CD4-positive, alpha-beta T cell treated with Interleukin-17A for 4 hours (primary cell): ENCODE measurements at places on chromosomes 2 and 18.
A peak's percentile ranks its signal among the peaks of the same experiment; 100 is the strongest.

DNA sequence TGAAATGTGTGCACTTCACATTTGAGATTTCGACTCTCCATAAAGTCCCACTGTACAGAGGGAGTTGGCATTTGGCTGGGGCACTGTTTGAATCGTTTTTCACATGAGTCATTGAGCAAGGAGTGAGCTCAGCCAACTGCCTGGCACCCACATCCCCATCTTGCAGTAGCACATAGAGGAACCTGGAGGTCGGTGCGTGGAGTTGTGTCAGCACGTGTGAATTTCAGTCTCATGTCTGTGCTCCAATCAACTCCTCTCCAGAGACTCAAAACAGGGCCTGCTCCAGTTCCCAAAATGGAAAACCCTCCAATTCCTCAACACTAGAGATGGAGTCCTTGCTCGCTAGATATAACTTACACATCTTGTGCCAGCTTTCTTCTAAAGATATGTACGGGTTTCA, 126.8 kb upstream of the CAPN13 start:
- DNase-seq = no peak

- DNase-seq = no peak
Observed at GRCh38 chr2:233140077-233140585, 80.0 kb downstream of the INPP5D start.

- no peak for DNase-seq
Observed at GRCh38 chr2:176507786-176508185, 238.5 kb downstream of the MTX2 start.

GRCh38 chr2:38129987-38130386, 54.0 kb upstream of the CYP1B1 start:
- no peak for DNase-seq

DNA sequence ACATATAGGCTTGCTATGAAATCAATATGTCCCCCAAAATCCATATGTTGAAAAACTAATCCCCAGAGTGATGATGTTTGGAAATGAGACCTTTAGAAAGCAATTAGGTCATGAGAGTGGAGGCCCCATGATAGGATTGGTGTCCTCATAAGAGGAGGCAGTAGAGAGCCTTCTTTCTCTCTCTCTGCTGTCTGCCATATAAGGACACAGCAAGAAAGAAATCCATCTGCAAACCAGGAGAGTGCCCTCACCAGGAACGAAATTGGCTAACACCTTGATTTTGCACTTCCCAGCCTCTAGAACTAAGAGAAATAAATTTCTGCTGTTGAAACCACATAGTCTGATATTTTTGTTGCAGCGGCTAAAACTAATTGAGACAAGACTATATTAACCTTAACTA, 89.5 kb downstream of the NBAS start:
- no peak for DNase-seq

GRCh38 chr2:100126201-100126600, 16.2 kb downstream of the AFF3 start:
- no peak for DNase-seq

DNA sequence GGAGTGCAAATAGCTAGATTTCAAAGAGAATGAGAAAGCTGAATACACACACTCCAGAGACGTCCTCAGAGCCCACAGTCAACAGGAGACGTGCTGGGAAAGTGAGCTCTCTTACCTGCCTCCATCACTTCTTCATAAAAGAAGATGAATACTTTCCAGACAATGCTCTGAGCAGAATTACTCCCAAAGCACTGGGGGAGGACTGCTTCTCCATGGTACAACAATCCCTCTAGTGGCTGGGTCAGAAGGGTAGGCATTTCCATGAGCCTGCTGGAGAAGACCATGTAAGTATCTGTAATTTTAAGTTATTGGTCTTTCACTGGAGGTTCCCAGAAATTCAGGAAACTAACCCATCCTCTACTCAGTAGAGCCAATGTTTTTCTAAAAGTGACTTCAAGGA, 190.3 kb downstream of the RBM43 start:
- DNase-seq = no peak

- no peak for DNase-seq
Observed at GRCh38 chr2:77831471-77831870, 309.3 kb upstream of the LRRTM4 start.

- DNase-seq = no peak
Observed at GRCh38 chr2:7016148-7016547, 98.9 kb downstream of the RNF144A start.

GRCh38 chr2:173323371-173323770, 31.3 kb upstream of the CDCA7 start:
- no peak for DNase-seq

DNA sequence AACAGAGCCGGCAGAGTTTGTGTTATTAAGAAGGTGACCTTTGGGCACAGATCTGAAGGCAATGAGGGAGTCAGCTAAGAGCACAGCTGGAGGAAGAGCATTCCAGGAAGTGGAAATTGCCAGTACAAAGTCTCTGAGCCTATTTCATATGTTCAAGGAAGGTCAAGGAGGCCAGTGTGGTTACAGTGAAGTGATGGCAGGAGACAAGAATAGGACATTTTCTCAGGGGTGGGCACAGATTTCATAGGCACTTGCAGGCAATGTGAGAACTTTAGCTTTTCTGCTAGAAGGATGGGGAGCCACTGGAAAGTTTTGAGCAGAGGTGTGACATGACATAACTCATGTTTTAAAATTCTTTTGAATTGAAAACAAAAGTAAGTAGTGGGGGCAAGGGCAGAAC, 50.3 kb downstream of the ARHGAP25 start:
- DNase-seq = no peak

- no peak for DNase-seq
Observed at GRCh38 chr18:77486985-77487384, 237.3 kb downstream of the GALR1 start.

DNA sequence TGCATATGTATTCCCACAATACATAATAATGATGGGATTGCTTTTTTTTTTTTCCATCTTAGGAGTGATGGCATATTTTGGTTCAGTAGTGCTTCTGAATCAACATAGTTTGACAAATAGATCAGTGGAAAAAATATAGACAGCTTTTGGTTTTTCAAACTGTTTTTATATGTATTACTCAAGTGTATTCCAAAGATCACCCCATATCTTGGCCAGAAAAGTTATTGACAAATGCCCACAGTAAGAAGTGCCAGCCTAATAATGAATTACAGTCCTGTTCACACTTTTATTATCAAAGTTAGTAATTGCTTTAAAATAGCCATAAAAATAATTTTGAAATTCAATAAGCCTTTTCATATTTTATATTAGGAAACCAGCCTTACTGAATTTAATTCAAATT, 95.0 kb downstream of the TMEFF2 start:
- no peak for DNase-seq

DNA sequence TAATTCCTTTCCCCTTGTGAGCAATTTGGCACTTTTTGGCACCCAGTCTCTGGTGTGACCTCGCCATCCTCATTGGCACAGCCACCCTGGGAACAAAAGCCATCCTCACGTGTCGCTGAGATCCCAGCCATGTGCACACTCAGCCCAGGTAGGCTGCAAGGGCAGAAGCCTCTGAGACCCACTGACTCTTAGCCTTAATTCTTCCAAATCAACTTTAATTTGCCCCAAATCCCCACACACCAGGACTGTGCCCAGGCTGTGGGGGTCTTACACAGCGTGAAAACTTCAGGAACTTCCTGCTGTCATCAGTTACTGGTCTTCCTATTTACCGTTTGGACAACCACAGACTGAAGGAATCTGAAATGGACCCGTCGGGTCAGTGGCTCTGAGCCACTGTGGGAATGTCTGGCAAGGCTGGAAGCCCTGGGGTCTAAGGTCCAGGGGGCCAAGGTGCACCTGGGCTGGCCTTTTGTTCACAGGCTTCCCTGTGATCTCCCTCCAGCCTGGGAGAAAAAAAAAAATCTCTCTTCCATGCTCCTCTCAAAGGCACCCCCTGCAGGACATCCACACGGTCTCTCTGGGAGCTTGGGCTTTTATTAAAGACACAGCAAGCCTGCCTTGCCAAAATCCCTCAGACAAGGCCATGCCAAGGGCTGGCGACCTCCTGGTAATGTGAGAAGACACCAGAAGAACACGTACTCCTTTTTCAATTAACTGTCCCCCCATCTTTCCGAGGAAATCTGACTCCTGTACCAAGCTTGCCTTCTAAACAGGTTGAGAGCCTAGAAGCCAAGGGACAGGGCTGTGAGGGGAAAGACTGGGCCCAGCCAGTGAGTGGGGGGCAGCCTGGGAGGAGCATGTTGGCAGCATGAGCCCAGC, 42.1 kb upstream of the LAPTM4A start:
- no peak for DNase-seq

DNA sequence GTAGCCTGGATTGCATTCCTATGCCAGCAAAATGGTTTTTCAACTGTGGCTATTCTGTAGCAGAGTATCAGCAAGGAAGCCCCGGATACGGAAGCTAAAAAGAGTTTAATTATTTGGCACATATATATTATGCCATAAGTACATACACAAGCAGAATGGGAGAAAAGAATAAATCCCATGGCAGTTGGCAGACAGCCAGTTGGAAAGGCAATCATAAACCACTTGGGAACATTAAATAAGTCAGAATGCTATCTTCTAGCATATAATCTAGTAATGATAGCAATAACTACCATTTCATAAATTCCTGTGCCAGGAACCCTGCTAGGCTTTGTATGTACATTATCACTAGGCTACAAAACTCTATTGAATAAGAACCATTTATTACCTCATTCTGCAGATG, 26.0 kb downstream of the GALNT5 start:
- DNase-seq = no peak

GRCh38 chr2:35503311-35503710, 852.3 kb upstream of the CRIM1 start:
- DNase-seq = no peak

DNA sequence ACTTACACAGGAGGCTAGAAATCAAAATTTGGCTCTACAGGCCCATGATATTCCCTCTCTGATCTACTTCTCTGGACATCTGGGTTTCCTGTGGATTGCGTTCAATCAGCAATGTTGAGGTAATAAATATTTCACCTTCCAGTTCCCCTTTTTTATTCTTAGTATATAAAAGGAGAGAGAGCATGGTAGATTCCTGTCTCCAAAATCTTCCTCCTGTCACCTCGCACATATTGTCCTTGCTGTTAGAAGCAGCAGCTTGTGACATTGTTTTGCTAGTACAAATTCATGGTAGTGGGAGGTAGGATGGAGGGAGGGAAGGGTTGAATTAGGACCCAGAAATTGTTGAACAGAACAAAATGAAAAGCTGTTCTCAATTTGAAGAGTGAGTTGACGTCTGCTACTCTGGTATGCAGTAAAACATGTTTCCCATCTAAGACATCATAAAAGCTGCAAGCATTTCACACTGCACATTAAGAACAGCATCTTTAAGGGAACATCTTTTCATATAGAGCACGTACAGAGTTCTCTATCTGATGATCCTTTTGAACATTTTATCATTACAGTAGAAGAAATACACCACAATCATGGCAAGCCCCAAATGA, 156.4 kb downstream of the RDH14 start:
- no peak for DNase-seq

DNA sequence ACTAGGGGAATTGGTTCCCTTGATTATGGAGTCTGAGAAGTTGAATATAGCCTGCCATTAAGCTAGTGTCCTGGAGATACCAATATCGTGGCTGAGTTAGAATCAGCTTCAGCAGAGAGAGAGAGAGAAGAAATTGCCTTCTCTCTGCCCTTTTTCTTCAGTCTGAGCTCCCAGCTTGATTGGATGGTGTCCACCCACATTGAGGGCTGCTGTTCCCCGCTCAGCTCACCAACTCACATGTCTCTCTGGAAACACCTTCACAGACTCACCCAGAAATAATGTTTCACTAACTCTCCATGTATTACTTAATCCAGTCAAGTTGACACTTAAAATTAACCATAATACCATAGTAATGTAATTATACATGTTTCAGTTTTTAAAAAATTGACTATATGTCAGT, 17.9 kb upstream of the TRIM43 start:
- DNase-seq = no peak

DNA sequence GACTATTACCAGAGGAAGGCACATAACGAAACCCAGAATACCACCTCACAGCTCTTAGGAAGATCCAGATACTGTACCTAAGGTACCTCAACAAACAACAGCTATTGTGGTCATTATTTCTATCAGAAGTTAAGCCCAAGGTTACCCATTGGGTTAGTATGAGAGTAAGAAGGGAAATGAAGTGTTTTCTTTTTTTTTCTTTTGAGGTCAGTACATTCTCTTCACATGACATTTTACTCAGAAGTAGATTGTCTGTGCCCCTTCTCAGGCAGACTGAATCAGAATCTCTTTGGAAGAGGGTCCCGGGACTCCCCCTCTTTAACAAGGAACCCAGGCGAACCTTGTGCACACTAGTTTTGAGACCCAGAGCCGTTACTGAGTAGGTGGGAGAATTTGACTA, 233.7 kb upstream of the CXCR4 start:
- no peak for DNase-seq

GRCh38 chr2:182559623-182560022, 132.8 kb upstream of the PDE1A start:
- DNase-seq = no peak

- DNase-seq = no peak
Observed at GRCh38 chr2:167715932-167716331, 531.5 kb downstream of the STK39 start.

- peak; percentile 54 for DNase-seq
Observed at GRCh38 chr2:233240897-233241296, 10.6 kb upstream of the ATG16L1 start.

DNA sequence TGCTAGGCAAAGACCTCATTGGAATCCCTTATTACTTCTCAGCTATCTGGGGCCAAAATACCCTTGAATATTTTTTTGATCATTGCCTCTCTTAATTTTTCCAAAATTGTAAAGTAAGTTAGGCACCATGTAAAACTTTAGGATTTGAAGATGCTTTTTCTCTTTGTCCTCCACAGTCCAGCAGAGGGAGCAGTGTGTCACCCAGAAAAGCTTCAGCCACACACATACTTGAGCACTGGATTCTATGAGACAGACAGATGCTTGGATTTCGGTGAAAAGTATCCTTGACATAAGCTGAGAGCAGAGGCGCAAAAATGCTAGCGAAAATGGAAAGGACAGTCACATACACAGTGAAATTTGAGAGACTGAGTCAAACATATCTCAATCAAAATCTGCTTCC, 74.7 kb upstream of the KCNJ3 start:
- no peak for DNase-seq

DNA sequence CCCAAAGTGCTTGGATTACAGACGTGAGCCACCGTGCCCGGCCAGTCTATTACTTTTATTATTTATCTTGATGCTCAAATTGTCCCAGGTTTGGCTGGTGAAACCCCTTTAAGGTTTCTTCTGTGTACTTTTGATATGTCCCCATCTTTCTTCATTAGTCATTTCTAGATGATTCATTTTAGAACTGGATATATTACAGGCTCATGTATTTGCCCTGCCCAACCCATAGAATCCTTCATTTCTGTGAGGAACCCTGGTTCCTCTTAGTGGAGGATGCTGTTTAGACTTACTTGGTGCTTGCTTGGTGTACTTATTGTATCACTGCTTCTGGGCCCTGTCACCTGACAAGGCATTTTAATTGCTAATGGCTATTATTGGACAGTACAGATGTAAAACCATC, 40.1 kb downstream of the KCMF1 start:
- DNase-seq = no peak

- peak; percentile 62 for DNase-seq
Observed at GRCh38 chr2:105858868-105859693, 114.4 kb downstream of the NCK2 start.
